ENCODE measurements at places on chromosomes 3 and 15.

GRCh38 chr3:88991496-88991895 is 115.9 kb upstream of the EPHA3 start:
- no peak for DNase-seq

- DNase-seq = no peak
Observed at GRCh38 chr15:83449250-83449671, 2.1 kb downstream of the SH3GL3 start.

- no peak for DNase-seq
Observed at GRCh38 chr3:72345980-72346379, 502.3 kb downstream of the SHQ1 start.

DNA sequence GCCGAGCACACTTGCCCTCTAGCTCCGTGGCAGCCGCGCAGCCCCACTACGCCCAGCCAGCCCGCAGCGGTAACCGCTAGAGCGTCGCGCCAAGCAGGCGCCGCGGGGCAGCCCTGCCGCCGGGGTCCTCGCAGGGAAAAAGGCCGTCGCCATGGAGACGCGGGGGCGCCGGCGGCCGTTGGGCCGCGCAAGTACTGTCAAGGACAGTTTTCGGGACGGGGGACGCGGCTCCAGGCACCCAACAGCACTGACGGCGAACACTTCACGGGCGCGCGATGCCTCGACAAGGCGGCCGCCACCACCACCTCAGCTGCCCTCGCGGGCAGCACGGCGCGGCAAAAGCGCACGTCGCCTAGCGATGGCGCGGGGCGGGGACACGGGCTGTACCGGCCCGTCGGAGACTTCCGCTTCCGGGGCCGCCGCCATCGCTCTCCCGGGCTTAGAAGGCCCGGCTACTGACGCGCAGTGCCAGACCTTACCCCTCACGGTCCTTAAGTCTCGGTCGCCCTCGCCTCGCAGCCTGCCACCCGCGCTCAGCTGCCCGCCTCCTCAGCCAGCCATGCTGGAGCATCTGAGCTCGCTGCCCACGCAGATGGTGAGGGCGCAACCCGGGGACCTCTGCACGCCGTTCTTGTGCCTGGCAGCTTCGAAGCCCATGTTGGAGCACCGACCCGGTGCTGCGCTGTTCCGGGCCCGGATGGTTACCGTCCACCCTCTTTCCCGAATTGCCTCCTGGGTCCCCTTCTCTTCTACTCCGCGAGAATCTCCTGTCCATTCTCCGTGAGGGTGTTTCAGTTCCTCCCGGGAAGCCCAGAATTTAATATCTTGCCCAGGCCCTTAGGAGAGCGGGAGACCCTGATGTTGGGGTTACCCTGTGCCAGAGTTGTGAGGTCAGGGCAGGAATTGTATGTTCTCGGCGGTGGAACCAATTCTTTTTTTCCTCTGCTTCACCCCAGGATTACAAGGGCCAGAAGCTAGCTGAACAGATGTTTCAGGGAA is at the start of the genes GLT8D1 and SPCS1:
Gene GLT8D1, minus strand, starts transcription at position 104 of the 999 bp plus-strand sequence. CDS start 5,331 bp downstream, outside the sequence.
Gene SPCS1, plus strand, starts transcription at position 419 of the 999 bp plus-strand sequence. Its CDS starts 141 bp downstream, at position 560.
- DNase-seq = peak; percentile 93

- no peak for DNase-seq
Observed at GRCh38 chr3:124333931-124334640, 342.2 kb upstream of the ROPN1 start.

- no peak for DNase-seq
Observed at GRCh38 chr3:134709561-134710312, 58.9 kb upstream of the KY start.

GRCh38 chr3:22671848-22672247 is 531.3 kb upstream of the UBE2E2 start:
- no peak for DNase-seq

DNA sequence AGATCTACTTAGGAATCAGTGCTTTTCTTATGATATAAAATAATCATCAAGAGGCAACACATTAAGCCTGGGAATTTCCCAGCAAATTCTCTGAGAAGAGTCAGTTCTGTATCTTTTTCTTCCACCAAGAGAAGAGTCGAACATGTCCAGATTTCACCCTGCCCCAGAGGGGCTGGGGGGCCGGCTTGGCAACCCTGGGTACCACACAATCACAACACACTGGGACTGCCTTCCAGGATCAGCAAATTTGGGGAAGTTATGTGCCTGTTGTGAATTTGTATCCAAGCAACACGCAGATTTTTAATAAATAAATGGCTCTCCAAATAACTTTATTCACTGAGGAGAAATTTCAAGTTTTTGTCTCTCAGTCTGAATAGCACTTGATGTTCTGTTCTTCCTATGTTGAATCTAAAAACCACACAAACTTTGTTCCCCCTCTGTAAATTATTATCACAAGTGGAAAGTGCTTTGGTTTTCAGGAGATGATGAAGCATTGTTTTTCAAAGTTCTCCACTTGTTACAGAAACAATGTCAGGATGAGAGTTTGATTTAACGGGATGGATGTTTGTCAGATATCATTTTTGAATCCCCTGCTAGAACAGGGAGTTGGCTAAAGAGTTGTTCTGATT is 357.2 kb downstream of the ZNF385D start:
- DNase-seq = no peak

DNA sequence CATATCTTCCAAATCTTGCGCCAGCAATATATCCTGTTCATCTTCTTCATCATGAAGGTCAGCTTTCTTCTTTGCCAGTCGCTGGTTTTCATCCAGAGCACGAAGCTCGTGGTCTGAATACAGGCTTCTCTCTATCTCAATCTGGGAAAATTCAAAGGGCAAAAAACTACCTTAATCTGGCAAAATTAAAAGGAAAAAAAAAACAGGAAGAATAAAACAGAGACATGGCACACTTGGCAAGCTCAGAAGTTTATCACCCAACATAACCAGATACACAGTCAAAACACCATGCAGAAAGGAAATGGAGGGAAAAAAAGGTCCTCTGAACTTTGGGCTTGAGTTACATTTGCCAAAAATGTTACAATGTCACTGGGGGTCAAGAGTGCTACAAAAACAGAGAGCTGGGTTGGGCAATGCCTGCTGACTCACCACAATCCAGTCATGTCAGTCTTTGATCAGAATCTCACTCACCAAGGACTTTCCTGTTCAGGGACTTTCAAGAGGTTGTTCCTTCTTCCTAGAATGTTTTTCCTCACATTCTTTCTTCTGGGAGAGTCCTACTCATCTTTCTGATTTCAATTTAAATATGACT is 1.5 kb downstream of the MRPL46 start:
- no peak for DNase-seq

DNA sequence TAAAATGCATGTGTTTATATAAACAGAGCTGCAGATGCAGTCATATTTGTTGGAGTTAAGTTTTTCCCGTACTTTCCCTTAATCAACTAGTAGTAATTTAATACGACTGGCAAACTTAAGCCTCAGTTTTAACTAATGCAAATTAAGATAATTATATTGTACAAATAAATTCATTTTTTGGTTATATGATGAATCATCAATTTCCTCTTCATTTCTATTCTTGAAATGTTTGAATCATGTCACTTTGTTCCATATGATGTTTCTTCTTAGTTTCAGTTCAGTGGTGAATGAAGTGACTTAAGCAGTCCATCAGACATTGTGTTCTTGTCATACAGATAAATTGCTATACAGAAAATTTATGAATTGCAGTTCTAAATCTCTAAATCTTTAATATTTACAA is 1361.2 kb upstream of the EPHA6 start:
- DNase-seq = no peak

DNA sequence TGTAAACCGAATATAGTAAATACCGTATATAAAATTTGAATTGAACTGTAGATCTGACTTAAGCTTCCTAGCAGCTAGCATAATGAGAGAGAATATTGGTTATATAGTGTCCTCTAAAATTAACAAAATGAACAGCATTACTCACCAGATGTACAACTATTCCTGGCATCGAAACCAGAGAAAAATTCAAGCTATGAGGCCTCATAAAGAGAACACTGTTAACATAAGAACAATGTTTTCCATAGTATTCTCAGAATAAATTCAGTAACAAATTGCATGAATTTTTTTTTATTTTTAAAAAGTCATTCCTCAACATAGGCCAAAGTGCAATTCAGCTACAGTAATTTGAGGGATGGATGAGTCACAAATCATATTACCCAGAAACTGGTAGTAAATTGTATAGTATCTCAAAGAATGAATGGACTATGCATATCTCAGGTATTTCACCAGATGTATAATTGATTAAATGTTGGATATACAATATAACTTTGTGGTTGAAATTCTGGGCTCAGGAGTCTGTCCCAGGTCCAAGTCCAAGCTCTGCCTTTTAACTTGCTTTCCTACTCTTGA is 5.0 kb downstream of the TMEM207 start:
- no peak for DNase-seq

DNA sequence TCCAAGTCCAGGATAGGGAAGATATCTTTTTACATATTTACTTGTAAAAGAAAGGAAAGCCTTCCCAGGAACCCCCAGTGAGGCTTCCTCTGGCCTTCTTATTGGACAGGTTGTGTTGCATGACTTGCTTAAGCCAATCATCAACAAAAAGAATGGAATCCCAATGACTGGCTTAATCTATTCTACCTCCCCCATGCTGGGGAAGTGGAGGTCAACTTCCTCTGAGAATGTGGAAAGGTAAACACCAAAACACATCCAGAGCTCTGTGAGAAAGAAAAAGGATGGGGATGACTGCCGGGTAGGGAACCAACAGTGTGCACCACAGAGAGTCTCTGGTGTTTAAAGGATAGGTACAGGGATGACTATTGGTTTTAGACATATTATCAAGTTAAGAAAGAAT is 25.1 kb downstream of the TNIK start:
- DNase-seq = no peak

- no peak for DNase-seq
Observed at GRCh38 chr15:50840520-50840919, 68.0 kb upstream of the AP4E1 start.

- peak; percentile 21 for DNase-seq
Observed at GRCh38 chr3:51718547-51719409, 11.9 kb downstream of the GRM2 start.

DNA sequence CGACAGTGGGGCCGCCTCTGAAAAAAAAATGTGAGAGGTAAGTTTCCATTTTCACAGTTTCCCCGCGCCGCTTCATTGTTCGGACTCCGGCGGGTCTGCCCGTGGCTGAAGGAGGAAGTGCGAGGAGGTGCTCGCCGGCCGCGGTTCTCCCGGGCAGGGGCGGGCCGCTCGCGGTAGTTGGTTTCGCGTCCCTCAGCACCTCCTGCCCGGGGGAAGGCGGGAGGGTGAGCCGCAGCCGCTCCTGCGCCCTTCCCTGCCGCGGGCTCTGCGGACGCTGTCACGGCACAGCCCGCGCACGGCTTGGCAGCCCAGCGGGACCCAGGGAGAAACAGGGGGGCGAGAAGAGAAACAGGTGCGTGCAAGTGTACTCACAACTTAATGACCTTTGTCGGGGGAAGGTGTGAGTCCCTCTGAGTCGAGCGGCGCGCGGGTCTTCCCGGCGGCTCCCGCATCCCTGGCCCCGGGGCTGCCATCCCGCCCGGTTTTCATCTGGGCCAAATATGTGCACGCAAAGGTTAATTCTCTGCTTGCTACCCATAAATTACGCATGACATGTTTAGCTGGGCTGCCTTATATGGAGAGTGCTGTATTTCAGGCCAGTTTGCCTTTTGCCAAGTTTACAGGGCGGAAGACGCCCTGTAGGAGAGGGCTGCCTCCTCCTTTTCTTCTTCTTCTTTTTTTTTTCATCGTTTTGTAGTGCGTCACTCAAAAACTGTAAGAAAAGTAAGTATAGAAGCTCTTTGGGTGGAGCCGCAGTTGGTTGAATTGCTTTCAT is 514 bp downstream of the MBNL1 start:
- DNase-seq = no peak

GRCh38 chr15:36407647-36408046 is 171.8 kb upstream of the CDIN1 start:
- no peak for DNase-seq

DNA sequence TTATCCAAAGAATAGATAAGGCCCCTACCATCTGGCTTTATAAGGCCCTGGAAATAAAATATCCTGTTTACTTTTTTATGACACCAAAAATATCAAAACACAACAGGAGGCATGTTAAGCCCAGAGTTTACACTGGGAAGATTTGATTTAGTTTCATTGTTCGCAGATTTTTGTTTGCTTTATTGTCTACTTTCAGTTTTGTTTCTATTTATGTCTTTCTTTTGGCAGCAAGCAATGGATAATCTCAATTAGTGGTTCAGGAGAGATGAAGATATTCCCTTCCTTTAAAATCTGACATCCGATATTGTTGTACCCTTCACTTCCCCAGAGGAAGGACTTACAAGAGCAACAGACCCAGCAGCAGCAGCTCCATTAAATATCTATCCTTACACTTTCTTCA is 249.4 kb upstream of the ARPP21 start:
- DNase-seq = no peak

DNA sequence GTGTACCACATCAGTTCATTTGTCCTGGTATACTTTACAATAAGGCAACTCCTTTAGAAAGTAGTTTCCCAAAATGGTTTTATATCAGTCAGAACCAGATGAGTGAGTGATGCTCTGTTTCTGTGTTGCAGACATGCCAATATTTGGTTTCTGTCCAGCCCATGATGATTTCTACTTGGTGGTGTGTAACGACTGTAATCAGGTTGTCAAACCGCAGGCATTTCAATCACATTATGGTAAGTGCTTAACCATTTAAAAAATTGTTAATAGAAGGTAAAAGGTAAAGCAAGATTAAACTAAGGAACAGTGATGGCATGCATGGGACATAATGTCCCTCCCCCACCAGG is 40.0 kb upstream of the SCAANT1 start:
- DNase-seq = no peak

GRCh38 chr3:138426211-138426610 is 8.2 kb upstream of the ESYT3 start:
- no peak for DNase-seq

GRCh38 chr3:66751842-66752241 is 246.3 kb upstream of the KBTBD8 start:
- DNase-seq = no peak

- DNase-seq = no peak
Observed at GRCh38 chr3:191336833-191337232, 6.5 kb upstream of the UTS2B start.

GRCh38 chr3:9110802-9111201 is 138.6 kb downstream of the SRGAP3 start:
- DNase-seq = no peak

DNA sequence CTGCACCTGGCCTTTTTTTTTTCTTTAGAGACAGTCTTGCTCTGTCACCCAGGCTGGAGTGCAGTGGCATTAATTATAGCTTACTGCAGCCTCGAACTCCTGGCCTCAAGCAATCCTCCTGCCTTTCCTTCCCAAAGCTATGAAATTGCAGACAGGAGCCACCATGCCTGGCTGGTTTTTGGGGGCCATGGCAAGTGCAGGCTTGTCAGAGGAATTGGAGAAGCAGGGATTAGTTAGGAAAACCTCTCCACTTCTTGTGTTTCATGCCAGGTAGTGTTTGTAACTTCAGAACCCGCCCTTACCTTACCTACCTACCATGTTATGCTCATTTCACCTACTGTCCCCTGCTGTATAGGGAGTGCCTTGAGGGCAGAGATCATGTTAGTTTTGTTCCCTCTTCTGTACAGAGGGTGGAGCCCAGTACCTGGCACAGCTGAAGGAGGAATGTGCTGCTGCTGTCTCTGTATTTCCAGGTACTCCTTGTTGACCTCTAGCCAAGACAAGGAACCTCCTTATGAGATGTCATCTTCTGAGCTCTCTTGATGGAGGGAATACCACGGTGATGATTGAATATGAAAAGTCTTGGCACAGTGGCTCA is 43.8 kb downstream of the TRAK1 start:
- DNase-seq = no peak
